ENCODE measurements at places on chromosomes 2 and 18. TPM values are rescaled to one million over a fixed set of nuclear protein-coding genes. Genes with fewer than 3 reads are reported as not detected.

- no peak for DNase-seq
These were observed 225.7 kb upstream of the CCDC150 start for GRCh38 chr2:196413821-196414274.

GRCh38 chr2:18977409-18977808 is 381.0 kb downstream of the OSR1 start:
- no peak for DNase-seq

DNA sequence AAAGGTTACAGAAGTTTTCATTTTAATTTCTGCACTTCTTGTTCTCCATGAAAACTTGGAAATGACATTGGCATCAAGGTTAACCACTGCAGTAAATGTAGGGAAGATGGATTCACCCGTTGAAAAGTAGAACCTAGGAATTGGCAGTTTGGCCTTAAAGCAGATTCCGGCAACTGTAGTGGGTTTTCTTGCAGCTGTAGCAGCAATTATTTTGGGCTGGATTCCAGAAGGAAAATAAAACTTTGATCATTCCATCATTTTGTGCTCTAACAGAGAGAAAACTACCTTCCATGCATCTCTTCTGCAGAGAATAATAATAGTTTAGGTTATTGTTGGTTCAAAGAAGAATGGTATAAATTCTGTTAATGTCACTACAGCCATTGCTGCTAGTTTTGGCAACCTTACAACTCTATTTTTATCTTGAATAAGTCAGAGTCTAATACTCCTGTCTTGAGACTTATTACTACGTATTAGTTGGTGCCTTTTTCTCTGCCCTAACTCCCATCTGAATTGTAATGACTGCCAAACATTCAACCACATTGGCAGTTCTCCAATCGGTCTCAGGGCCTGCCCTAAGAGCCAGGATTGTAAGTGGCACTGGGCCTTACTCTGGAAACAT is 178.1 kb upstream of the PIEZO2 start:
- DNase-seq = no peak

GRCh38 chr18:44723411-44723810 is 42.7 kb downstream of the SETBP1 start:
- DNase-seq = no peak

DPP4 gene
- 0.23 TPM for total RNA-seq

SLC14A1 gene
- total RNA-seq = 1.2 TPM

Data from Panc1 (cell line).